Kasumi-1 (cell line): ENCODE measurements at places on chromosomes 7 and 10.

DNA sequence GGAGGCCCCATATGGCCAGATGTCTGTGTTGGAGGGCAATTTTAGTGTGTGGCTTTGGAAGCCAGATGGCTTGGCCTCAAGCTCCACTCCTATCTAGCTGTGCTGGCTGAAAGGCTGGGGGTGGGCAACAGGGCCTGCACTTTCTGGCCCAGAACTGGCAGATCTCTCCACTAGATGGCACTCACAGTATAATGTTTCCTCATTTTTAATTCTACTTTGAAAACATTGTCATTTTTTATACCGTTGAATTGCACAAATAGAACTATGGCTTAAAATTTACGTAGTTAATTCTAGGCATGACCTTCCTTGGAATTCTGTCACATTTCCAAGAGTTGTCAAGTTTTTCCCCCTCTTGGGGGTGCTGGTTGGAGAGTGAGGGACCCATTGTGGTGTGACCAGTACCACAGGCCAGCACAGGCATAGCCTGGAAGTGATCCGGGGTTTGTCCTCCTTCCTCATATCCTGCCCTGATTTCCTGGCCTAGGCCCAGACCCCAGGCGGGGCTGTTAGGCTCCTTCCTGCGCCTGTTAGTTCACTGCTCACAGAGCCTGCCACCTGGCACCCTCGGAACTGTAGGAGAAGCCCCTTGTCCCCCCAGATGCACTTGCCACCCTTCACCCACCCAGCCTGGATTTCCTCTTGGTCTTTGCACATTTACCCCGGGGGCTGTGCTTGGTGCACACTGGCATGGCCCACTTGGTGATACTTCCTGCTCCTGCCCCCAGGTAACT, 52.8 kb downstream of the ARHGAP22 start:
- peak; percentile 88 for DNase-seq

DNA sequence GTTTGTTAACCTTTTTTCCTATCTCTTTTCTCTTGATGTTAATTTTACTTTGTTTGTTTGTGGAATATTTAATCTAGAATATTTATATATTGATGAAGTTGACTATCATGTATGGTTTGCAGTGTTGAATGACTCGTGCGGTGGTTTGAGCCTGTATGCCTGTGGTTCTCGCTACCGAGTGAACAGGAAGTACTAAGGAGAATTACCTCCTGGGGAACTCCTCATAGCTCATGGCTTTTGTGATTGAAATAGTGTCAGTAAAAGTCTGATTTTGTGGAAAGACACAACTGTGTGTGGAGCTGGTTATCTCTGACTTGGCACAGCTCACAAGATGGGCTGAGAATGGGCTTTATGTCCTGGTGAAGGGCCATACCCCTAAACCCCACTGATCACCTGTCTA, 498.6 kb downstream of the GLRX3 start:
- DNase-seq = no peak

- no peak for DNase-seq
Observed at GRCh38 chr7:1352656-1353271, 106.5 kb downstream of the MICALL2 start.

DNA sequence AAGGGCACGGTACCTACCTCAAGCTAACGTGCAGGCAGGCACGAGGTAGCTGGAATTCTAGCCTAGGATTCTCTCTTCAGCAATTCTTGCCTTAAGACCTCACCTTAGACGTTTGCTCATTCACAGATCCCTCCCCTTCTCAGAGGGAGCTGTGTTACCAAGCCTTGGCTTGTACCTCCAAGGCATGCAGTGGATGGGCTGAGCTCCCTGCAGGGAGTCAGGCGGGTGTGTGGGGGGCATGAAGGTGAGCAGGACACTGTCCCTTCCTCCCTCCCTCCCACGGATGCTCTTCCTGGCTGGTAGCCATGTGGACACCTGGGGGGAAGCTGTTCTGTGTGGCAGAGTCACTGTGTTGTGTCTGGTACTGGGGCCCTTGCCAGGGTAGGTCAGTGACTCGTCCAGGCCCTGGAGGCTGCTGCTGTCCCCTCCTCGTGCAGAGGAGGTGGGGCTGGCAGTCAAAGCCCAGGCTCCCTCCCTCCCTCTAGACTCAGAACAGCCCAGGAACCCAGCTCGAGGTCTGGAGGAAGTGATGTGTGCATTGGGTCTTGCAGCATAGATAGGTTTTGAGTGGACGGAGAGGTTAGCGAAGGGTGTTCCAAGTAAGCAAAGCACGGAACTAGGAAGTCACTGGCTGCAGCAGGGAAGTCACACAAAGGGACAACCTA, 222.2 kb upstream of the SH2B2 start:
- DNase-seq = peak; percentile 95

DNA sequence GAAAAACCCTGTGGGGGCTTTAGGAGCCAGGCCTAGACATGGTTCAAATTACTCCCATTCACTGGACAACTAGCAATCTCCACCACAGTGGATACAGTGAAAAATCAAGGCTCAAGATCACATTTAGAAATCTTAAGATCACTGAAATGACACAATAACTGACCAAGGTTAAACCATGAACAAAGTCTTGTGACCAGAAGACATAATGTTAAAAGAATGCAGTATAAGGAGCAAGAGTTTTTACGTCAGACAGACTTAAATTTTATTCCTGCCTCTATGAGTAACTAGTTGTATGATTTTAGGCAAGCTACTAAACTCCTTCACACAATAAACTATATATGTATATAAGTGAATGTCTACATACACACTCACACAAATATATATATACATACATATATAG, 68.5 kb downstream of the MICU1 start:
- no peak for DNase-seq

DNA sequence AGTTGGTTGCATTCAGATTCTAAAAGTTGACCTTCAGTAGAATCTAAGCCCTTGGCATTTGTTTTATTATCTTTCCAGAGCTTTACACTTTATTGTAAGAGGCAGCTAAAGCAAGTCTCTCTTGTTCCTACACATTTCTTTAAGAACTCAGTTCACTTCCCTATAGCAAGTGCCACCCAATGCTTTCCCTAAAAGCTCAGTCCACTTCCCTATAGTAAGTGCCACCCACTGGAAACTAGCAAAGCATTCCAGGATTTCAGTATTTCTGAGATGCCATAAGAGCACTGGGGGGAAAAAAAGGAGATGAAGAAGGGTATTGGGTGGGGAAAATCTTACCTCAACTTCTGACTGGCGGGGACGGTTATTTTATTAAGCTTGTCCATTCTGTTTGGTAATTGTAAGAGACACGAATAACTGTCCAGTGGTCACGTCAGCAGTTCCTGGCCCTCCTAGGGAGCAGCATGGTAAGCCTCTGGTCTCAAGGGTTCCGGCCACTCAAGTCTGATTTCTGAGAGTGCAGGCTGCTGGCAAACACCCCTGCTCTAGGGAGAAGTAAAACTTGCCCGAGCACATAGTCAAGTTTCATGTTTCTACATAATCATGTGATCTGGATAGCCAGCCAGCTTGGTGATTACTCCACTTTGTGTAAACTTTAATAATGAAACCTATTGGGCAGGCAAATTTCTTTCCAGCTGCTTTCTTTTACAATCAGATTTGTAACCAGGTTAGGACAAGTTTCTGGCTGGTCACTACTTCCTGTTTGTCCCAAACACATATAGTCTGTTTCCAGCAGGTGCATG, at the start of gene BLNK:
Gene BLNK, minus strand, starts transcription at position 554 of the 800 bp plus-strand sequence. Its CDS starts 171 bp downstream, at position 383.
- peak; percentile 8 for DNase-seq

- no peak for DNase-seq
Observed at GRCh38 chr7:18206331-18206730, 178.7 kb upstream of the PRPS1L1 start.

- no peak for DNase-seq
Observed at GRCh38 chr10:117137031-117137910, 799 bp downstream of the VAX1 start.

DNA sequence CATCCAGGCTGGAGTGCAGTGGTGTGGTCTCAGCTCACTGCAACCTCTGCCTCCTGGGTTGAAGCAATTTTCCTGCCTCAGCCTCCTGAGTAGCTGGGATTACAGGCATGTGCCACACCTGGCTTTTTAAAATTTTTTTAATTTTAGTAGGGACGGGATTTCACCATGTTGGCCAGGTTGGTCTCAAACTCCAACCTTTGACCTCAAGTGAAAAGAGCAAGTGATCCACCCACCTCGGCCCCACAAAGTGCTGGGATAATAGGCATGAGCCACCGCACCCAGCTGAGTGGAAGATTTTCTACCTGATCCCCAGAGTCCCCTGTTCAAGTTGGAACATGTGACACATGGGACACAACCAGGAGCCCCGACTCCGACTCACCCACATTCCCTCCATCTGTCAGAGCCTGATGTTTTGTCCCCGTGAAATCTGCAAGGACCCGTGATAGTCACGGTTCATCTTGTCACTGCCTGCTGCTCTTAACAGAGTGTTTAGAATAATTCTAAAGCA, 104.5 kb downstream of the SMURF1 start:
- no peak for DNase-seq

DNA sequence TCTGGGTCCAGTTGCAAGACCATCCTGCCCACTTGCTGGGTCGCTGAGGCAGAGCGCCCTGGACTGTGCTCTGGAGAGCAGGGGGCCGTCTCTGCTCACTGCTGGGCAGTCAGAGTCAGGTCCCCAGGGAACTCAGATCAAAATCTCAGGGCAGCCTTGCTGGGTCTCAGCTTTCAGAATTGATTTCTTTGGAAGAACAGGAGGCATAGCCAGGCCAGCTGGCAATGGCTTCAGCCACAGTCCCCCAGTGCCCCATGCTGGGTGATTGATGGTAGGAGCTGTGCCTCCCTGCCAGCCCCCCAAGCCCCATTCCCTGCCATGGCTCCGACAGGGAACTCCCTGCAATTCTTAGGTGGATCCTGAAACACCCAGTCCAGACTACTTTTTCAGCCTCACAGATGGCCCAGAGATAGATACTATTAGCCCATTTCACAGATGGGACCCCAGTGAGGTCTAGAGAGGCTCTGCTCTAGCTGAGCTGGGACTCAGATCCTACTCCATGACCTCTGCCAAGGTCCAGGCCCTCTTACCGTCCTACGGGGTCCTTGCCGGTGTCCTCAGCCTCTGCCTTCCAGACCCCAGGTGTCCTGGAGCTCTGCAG, 467 bp downstream of the MMRN2 start:
- no peak for DNase-seq

DNA sequence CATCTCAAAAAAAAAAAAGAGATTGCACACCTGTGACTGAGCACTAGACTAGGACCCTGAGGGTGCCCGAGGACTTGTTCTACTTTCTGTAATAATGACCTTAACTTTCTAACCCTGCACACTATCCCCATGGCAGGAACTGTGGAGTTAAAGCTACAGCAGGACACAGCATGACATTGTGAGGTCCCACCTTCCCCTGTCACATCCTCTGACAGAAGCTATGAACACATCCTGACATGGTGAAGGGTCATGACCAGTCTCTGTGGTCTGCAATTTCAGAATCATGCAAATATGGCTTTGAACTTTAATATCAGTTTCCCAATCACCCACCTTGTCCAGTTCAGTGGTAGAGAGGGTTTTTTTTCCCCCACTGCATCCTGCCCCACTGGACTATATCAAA, 18.5 kb upstream of the SAR1A start:
- DNase-seq = no peak

DNA sequence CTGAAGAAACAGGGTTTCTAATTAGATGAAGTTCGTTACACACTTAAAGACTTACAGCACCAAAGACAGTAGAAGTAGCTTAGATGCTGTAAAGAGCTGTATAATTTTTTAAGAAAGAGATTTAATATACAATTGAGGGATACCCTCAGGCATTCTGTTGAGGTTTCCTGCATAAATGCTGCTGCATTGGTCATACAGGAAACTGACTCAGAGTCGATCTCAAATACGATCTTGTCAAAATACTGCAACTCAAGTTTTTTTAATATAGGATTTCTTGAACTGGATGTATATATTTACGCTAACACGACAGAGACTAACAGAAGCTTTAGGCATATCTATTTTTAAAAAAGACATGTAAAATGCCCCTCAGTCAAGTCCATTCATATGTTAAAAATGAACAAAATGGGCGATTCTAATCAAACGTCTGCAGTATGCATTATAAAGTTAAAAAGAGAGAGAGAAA, 2.4 kb upstream of the ARID5B start:
- DNase-seq = peak; percentile 57

DNA sequence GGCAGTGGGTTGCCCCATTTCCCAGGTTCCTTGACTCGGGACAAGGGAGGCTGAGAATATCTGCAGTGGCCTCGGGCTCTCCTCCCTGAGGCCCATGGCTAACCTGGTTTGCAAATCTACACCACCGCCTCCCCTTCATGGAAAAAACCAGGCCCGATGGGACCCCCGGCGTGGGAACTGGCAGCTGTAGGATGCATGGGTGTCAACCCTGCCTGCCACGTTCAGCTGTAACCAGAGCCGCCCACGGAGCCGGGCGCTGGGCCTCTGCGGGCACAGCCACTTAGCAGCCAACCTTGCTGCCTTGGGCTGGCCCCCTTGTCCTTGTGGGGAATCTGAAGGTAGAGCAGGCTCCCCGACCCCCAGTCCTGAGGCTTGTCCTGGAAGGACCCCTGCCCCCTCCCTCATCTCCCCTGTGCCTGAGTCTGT, 1.6 kb downstream of the PWWP2B start:
- no peak for DNase-seq

DNA sequence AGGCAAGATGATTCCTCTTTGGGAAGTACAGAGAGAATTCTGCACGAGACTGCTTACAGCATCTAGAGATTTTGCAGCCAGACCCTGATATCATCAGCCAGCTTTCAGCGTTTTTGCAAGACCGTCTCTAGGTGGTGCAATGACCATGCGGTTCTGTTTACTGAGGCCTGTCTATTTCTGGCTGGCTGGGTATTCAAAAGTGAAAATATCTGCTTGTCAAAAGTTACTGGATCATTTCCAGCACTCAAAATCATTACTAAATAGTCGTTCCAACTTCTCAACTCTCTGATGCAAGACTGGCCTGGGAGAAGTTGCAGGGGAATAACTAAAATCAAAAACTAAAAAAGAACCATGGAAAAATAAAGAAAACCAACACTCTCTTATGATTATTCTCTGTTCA, 240.1 kb downstream of the ELMO1 start:
- DNase-seq = peak; percentile 87

GRCh38 chr10:125291836-125292235, 131.5 kb upstream of the CTBP2 start:
- no peak for DNase-seq

- DNase-seq = no peak
Observed at GRCh38 chr7:143285470-143285778, 666 bp downstream of the TMEM139 start.

DNA sequence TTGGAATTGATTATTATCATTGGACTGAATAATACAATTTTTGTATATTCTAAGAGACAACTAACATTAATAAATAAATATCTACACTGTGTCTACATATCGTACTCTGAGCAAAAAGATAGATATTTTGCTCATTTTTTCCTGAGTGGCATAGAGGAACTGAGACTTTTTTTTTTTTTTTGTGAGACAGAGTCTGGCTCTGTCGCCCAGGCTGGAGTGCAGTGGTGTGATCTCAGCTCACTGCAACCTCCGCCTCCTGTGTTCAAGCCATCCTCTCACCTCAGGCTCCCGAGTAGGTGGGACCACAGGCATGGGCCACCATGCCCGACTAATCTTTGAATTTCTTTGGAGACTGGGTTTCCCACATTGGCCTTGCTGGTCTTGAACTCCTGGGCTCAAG, 14.0 kb downstream of the KMT2E start:
- no peak for DNase-seq

- DNase-seq = peak; percentile 95
Observed at GRCh38 chr7:152459724-152460251, 24.0 kb upstream of the KMT2C start.

- no peak for DNase-seq
Observed at GRCh38 chr10:68239069-68239468, 7.2 kb upstream of the ATOH7 start.
